ENCODE measurements at places on chromosomes 12 and 14. TPM values are rescaled to one million over a fixed set of nuclear protein-coding genes. Genes with fewer than 3 reads are reported as not detected.

Gene CDK2
- 74.4 TPM for total RNA-seq

Gene SSTR1
- not detected for total RNA-seq

Gene PRKD1
- total RNA-seq, result 3.6 TPM

Gene FKBP4
- 81.8 TPM for total RNA-seq

Gene AMDHD1
- total RNA-seq, result 0.41 TPM

Gene C12orf54
- not detected for total RNA-seq

Gene KRT6A
- not detected for total RNA-seq

Gene PPFIBP1
- 86.9 TPM for total RNA-seq

Gene GPR84
- total RNA-seq, result not detected

Gene ATP5MC2
- total RNA-seq, result 273 TPM

Gene MANSC4
- total RNA-seq, result not detected

Gene KLRF1
- total RNA-seq, result not detected

Gene IFI27
- 474 TPM for total RNA-seq

Gene GPR135
- 1.8 TPM for total RNA-seq
